Fibroblast of the aortic adventitia (primary cell): ENCODE measurements at places on chromosomes 5 and 9.

DNA sequence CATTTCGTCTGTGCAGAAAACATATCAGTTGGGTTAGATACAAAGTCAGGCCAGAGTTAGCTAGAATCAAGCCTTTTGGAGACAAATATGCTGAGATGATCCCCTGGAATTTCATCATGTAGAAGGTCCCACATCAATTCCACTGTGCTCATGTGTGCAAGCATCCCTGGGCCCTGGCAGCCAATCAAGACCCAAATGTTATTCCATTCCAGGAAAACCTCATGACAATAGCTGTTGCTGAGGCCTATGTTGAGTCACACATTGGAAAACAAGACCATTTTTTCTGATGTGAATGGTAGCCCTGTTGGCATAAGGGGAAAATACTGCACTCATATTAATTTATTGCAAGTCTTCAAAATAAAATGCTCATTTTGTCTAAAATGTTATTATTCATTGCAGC lies 11.5 kb downstream of the SPOCK1 start:
- peak; percentile 95 for DNase-seq

DNA sequence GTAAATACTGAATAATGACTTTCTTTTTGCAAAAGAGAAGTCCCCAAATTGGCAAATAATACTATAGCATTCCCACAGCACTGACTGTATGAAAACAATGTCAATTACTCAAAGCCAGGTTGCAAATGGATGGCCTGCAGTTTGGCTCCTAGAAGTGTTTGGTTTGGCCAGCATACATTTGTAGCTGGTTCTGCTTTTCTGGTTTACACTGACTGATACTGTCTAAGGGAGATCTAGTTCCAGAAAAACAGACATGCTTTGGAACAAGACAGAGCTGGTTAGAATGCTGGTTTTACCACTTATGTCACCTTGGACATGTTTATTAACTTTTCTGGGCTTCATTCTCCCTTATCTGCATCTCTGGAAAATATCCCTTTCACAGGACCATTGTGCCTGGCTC lies 81.5 kb upstream of the TRPM3 start:
- peak; percentile 1 for DNase-seq

GRCh38 chr9:126335837-126336735 lies 9.5 kb downstream of the MVB12B start:
- DNase-seq: no peak

- no peak for DNase-seq
Measured at GRCh38 chr9:77176686-77177142, 620 bp upstream of the VPS13A start.

DNA sequence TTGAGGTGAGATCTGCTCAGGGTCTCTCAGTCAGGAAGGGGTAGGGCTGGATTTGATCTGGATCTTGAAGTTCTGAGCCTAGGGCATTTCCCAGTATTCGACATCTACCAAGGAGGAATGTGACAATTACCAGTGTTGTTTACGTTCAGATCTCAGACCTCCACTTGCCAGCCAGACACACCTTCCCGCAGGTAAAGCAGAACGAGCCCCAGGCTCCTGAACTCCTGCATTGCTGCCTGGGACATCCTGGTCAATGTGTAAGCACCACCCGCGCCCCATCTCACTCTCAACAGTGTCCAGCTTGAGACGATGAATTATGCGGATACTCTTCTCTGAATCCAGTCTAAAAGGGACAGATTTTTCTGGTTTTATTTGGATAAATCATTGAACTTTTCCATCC lies 56.7 kb upstream of the PTCH1 start:
- DNase-seq: no peak

- no peak for DNase-seq
Measured at GRCh38 chr5:36239370-36240293, 2.1 kb downstream of the NADK2 start.

DNA sequence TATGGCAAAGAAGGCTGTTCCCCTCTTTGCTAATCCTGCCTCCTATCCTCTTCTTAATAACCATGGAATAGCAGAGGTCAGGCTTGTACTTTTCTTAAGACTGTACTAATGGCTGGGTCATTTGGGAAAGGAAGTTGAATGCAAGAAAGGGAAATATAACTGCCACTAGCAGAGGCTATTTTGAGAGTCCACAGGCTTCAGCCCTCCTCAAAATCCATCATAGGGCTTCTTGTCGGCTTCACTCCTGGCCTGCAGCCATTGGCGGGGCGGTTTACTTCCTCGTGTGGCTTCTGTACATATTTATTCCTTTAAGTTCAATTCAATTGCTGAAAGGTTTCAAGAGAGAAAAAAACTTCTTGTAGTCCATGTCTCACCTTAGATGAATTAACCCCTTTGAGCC lies 2.8 kb upstream of the PARP8 start:
- DNase-seq: no peak

DNA sequence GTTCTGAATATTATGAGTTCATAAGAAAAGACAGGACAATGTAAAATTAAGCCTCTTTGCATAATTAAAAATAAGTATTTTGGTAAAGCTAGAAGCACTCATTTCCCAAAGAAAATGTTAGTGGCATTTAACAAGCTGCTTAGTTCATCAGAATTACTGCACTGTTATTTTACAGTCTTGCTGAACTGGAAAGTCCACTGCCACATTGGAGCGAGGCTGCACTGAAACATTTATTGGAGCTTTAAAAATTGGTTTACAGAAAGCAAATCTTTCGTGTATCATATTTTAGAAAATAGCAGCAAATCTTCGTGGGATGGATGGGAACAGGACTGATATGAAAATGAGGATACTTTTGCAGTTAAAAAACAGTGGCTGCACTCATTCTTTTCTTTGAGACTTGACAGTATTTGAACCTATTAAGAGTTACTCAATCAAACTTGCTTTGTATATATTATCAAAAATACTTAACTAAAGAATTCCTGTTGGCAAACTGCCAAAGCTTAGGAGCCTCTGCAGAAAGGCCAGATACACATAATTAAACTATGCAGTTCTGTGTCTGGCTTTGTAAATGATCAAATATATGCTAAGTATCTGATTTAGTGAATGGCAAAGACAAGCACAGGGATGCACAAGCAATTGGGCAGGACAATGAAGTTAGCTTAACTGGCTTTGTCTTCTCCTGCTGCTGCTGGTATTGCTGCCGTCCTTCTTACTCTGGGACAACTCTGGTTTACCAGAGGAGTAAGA lies 16.5 kb upstream of the FBXL7 start:
- peak; percentile 15 for DNase-seq

DNA sequence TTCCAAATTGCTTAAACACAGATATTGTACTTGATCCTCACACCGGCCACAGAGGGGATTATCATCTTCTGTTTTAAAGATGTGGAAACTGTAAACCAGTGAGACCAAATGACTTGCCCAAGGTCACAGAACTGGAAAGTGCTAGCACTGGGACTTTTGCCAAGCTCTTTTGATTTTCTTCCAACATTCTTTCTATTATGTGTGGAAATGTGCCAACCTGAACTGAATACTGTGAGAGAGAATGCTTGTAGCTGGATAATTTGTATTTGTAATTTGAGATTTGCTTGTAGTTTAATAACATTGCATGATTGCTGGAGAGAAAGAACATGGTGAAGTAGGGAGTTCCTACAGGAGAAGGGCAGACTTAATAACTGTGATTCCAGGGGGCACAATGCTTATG lies 977.9 kb upstream of the NUDT12 start:
- DNase-seq: peak; percentile 78

DNA sequence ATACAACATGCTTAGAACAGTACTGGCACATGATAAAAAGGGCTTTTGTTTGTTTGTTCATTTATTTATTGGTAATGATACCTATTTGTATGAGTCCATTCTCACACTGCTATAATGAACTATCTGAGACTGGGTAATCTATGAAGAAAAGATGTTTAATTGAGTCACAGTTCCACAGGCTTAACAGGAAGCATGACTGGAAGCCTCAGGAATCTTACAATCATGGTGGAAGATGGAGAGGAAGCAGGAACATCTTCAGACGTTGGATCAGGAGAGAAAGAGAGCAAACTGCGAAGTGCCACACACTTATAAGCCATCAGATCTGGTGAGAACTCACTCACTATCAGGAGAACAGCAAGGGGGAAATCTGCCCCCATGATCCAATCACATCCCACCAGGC lies 847.7 kb downstream of the CDH18 start:
- DNase-seq: no peak

GRCh38 chr5:68884144-68884754 lies 209.6 kb upstream of the SLC30A5 start:
- DNase-seq: no peak

- DNase-seq: no peak
Measured at GRCh38 chr9:133844398-133844784, 106.2 kb upstream of the SARDH start.

GRCh38 chr9:76717176-76717575 lies 47.1 kb upstream of the PCA3 start:
- no peak for DNase-seq

DNA sequence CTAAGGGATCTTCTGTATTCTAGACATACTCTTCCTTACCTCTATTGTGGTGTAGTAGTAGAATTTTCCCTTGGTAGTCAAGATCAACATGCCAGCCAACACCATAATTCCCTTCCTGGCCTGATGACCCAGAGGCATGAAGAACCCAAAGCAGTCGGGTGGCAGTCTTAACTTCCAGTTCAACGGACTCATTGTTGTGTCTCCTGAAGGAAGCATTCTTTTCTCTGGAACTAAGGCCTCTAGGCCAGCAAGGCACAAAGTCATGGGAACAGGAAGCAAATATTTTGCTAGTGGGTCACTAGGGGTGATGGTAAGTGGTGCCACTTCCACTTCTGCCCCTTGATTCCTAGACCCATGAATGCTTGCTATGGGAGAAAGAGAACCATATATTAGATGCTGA lies 55.2 kb upstream of the DAPK1 start:
- DNase-seq: no peak

- DNase-seq: no peak
Measured at GRCh38 chr9:7592321-7593316, 207.0 kb downstream of the DMAC1 start.

DNA sequence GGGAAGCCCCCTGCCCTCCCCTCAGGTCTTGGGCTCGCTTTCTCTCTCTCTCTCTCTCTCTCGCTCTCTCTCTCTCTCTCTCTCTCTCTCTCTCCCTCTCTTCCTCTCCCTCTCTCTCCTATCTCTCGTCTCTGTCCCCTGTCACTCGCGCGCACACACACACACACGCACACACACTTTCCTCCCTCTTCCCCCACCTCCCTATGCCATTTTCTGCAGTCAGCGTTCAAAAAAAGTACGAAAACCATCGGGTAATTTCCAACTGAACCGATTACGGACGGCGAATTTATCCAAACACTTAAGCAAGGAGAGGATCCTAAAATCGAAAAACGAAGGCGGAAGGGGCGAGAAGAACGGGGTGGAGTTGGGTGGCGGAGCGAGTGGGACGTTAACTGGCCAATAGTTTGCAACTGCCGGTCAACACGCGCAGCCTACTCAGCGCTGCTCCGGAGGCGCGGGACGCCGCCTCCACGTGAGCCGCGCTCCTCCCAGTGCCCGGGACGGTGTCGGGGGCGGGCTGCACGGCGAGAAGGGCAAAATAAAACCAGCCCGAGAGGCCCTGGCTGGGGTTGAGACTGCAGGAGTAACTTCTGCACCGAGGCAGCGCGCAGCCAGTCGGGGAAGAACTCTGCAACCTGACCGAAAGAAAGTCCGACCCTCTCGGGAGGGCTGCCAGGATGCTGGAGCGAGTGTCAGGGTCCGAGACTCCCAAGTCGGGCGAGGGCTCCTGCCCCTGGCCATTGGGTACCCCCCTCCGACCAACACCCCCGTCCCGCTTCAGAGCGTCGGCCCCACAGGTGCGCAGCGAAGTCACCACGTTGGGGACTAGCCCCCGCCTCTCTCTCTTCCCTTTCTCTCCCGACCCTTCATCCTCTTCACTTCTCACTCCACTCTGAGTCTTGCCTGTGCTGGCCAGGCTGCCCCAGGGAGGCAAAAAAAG lies 24.9 kb upstream of the ELAVL2 start:
- DNase-seq: no peak

GRCh38 chr9:34170237-34170991 lies 8.4 kb upstream of the UBAP1 start:
- DNase-seq: no peak

- DNase-seq: no peak
Measured at GRCh38 chr5:2658447-2658846, 93.0 kb downstream of the IRX2 start.

DNA sequence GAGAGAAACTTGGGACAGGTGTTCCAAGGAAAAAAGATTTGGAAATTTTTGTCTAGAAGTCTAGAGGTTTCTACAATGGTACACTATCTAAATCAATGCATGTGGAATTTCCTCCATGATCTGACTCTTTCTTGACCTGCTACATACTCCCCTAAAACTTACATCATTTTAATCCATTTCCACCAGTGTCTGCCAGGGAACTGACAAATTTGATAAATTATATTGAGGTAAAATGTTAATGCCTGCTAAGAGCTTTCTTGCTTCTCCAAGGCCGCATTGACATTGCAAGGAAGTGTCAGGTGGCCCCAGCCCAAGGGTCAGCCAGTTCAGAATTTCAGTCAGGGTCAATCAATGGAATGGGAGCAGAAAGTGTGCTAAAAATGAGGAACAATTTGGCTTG lies 163.4 kb upstream of the FBXL17 start:
- no peak for DNase-seq

DNA sequence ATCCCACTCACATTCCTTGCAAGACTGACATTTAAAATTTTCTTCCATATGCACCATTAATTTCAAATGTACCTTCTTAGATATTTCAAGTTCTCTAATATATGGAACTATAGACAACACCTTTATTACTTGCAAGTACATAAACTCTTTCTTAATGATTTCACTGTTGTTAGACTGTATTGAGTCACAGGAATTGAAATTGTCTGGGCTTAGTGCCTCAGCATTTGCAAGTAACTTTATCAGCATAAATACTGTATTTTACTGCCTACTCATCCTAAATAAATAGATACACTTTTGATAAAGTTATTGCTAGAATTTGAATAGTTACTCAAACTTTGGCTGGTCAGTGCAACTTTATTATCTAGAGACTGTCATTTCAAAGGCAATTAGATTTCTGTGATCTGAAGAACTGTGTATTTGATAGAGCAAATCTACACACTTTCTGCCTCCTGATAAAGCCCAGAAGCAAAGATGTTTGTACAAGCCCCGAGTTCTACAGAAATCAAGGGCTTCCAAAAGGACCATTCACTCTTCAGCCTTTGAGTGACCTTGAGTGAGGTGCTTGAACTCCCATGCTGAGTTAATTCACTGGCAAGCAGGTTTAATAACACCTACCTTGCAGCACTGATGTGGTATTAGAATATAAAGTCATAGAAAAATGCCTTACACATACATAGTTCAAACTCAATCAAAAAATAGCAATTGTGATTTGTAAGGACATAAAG lies 91.6 kb downstream of the COX7C start:
- DNase-seq: no peak

GRCh38 chr5:22844155-22844554 lies 9.0 kb downstream of the CDH12 start:
- DNase-seq: no peak
